ENCODE measurements at places on chromosomes 12 and 14.

DNA sequence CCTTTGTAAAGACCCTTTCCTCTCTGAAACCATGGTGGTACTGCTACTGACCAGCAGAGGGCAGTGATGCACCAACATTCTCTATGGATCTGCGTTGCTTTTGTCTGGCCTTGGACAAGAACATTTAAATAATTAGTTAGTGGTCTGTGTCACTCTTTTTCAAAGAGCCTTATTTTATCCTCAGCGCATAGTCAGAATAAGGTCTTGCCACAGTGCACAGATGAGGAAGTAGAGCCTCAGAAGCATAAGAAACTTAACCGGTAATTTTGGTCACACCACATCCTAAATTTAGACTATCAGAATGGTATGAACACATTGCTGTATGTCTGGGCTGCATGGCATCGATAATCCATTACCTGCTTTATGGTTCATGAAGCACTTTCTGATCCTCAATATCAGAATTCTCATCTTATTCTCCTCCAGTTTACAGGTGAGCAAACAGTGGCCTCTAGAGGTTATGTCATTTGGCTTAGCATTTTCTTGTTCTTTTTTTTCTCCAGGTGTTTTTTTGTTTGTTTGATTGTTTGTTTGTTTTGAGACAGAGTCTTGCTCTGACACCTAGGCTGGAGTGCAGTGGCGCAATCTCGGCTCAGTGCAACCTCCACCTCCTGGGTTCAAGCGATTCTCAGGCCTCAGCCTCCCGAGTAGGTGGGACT lies 23.7 kb upstream of the IFT81 start:
- DNase-seq = no peak

- DNase-seq = no peak
Observed at GRCh38 chr14:87449016-87449415, 544.0 kb downstream of the GALC start.

- no peak for DNase-seq
Observed at GRCh38 chr12:54879150-54879549, 24.8 kb downstream of the MUCL1 start.

- peak; percentile 12 for DNase-seq
Observed at GRCh38 chr14:44961151-44961553, 595 bp downstream of the KLHL28 start.

GRCh38 chr12:26737487-26738030 lies 95.4 kb downstream of the ITPR2 start:
- DNase-seq = no peak

GRCh38 chr12:25242981-25243679 lies 7.6 kb downstream of the KRAS start:
- DNase-seq = no peak

DNA sequence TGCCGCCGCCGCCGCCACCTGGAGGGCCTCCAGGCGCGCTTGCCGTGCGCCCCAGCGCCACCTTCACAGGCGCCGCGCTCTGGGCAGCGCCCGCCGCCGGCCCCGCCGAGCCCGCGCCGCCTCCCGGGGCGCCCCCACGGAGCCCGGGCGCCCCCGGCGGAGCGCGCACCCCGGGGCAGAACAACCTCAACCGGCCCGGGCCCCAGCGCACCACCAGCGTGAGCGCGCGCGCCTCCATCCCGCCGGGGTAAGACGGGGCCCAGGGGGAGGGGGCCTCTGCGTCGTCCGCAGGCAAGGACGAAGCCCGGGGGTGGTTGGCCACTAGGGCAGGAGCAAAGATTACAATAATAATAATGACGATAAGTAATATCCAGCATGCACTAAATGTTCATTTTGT lies 21.3 kb downstream of the DTX1 start:
- no peak for DNase-seq

- DNase-seq = peak; percentile 60
Observed at GRCh38 chr12:52380271-52380694, 5.2 kb downstream of the KRT84 start.

GRCh38 chr14:32603992-32604565 lies 275.0 kb downstream of the AKAP6 start:
- no peak for DNase-seq

- no peak for DNase-seq
Observed at GRCh38 chr14:29462321-29462720, 465.3 kb downstream of the PRKD1 start.

DNA sequence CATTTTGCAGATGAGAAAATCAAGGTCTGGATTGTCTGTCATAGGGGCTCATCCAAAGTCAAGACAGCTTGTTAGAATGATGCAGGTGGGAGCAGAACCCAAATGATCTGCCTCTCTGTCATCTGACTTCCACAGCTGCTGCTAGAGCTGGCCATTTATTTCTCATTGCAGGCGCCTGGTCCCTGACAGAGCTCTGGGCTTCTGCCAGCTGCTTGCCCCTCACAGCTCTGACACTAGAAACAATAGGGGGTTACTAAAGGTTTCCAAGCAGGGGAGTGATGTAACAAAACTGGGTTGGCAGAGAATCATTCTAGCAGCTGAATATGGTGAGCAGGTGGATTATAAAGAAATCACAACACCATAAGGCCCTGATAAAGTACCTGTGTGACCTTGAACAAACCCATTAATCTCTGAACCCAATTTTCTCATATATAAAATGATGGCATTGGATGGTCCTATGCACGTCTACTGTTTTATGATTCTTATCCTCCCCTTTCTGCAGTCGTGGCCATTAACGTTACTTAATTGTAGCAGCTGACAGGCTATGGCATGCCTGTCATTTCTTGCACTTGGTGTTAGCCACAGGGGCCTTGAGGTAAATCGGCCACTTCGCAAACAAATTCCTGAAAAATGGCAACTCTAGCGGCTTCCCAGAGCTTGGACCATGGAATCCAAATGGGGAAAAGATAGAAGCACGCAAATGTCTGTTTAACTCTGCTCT lies 134.6 kb downstream of the RMST start:
- no peak for DNase-seq

DNA sequence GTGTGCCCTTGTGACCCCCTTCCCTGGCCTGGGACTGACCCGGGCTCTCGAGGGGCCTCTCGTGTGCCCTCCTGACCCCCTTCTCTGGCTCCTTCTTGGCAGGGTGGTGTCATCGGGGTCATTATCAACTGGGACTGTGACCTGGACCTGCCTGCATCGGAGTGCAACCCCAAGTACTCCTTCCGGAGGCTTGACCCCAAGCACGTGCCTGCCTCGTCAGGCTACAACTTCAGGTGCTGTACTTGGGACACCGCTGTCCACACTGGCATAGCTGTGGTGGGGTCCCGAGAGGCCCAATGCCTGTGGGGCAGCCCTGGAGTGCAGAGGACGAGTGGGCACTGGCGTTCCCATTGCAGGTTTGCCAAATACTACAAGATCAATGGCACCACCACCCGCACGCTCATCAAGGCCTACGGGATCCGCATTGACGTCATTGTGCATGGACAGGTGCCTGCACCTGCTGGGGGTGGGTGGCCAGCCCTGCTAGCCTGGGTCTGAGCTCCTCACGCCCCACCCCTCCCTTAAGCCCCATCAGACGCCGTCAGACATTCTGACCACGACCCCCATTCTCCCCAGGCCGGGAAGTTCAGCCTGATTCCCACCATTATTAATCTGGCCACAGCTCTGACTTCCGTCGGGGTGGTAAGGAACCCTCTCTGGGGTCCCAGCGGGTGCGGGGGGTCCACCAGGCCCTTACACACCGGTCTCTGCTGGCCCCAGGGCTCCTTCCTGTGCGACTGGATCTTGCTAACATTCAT lies 2.5 kb downstream of the P2RX2 start:
- DNase-seq = no peak

GRCh38 chr14:23580152-23580926 lies 1.7 kb upstream of the JPH4 start:
- no peak for DNase-seq

- no peak for DNase-seq
Observed at GRCh38 chr14:65369560-65369959, 43.0 kb upstream of the FUT8 start.

DNA sequence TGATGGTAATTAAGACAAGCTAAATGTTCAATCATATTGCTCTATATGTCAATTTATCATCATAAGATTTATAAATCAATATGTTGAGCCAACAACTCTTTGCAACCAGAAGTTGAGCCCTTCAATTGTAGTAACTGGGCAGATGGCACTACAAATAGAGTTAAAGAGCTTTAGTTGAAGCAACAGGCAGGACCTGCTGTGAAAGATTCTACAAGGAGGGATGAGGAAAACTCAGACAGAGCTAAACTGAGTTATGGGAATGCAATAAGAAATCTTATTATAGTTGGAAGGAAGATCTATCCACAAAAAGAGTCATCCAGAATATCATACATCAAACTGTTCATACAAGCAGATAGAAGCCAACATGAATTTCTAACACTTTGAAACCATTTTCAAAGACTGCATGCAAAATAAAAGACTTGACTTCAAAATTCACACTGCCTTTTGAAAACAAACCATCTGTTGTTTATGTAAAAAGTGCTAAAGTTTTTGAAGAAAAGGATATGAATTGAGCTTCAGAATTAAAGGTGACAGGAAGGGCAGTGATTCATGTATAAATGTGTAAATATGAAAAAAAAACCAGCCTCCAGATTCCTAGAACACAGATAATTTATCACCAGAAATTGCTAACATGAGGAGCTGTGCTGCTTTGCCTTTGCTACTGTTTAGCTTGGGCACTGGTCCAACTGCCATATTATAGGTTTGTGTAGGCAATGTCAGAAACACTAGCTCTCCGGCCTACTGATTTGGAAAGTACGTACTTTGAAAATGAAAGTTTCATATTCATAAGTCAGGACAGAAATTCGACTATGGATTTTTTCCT lies 133.2 kb downstream of the SLC35F4 start:
- no peak for DNase-seq

DNA sequence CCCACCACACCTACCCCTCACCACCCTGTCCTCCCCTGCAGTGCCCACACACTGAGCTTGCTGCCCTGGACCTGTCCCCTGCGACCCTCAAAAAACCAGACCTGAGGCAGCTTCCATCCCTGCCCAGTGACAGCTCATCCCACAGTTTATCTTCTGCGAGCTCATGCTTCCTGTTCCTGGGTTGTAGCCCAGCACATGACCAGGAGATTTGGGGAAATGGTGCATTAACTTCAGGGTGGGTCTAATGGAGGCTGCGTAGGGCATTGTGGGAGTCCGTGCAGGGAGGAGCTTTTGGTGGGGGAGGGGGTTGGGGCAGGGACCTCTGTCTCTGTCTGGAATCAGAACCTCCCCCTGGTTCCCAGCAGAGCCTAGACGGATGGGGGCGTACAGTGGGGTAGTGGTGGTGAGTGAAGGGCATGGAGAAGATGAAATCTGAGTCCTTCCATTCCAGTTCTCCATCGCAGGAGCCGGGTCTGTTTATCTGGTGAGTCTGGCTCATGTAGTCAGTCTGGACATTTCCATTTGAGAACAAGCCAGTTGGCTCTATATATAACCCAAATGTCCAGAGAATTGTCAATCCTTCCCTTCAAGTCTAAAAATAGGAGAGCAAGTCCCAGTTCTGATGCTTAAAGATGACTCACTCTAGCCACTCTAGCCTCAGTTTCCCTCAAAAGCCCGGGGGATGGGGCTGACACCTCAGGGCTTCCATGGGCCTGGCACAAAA lies 270.9 kb downstream of the CACNA1C start:
- DNase-seq = no peak

DNA sequence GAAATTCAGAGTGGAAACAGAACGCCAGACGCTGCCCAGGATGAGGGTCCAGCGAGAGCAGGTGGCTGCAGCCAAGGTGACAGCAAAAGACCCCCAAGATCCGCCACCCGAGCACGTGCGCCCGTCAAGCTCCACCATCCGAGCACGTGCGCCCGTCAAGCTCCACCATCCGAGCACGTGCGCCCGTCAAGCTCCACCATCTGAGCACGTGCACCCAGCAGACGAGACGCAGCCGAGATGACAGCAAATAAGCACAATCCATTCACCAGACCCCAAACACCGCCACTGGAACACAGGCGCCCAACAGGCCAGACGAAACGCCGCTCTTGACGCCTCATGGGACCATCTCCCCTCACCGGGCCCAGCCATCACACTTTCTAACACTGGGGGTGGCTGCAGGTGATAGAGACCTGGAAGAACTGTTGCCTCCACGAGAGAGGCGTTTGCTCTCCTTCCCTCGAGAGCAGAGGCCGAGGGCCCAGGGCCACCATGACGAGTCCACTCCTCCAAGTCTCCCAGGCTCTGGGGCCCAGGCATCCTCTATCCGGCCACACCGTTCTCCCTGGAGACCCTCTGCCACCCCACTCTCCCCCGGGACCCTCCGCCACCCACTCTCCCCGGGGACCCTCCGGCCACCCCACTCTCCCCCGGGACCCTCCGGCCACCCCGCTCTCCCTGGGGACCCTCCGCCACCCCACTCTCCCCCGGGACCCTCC lies 62.1 kb upstream of the GALNT9 start:
- no peak for DNase-seq

DNA sequence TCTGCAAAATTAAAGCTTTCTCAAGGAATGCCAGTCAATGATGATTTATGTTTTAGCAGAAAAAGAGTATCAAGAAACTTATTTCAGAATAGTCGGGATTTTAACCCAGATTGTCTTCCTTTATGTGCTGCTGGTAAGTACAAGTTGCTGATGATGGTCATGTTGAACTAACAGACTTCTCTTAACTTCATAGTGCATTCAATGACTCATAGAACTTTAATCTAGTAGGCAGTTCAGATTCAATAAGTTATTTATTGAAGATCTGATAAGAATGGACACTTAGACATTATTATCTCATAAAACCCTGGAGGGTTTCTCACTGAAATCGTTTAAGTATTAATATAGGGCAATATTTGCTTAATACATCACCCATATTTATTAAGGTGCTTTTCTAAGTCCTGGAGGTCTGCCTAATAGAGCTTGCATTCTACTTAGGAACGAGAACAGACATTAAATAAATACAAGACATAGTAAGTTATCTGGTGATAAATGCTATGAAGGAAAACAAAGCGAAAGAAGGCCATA lies 33.8 kb downstream of the TOGARAM1 start:
- no peak for DNase-seq

DNA sequence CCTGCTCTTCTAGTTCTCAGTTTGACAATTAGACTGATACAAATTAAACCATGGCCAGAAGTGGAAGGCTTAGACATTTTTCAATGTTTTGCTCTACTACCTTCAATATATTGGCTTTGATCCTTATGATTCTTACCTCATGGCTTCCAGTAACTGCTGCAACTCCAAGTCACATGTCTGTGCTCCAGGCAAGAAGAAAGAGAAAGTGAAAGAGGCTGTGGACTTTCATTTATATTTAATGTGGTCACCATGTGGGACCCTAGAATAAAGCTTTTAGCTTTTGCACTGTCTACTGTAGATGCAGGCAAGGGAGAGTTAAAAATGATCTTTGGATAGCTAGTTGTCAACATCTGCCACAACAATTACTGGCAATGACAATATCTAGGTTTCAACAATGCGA lies 214.3 kb upstream of the PDE3A start:
- DNase-seq = no peak

DNA sequence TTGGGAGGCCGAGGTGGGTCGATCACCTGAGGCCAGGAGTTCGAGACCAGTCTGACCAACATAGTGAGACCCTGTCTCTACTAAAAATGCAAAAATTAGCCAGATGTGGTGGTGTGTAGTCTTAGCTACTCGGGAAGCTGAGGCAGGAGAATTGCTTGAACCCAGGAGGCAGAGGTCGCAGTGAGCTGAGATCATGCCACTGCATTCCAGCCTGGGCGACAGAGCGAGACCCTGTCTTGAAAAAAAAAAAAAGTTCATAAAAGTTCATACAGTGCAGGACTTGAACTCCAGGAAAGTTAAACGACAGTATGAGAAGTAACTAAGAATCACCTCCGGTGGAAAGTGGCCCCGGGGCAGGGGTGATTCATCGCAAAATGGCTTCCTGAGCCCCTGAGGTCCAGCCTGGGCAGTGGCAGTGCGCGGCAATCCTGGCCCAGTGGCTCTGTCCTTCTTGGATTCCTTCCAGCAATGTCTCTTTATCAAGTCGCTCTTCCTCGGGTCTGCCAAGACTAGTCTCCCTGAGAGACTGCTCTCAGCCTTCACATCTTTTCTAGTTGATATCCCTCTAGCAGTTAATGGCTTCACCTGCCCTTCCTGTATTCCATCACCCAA lies 16.7 kb upstream of the MAP1LC3B2 start:
- no peak for DNase-seq

Measured in HuH-7.5 (cell line).